ENCODE measurements at places on chromosomes 7 and 10.
A peak's percentile ranks its signal among the peaks of the same experiment; 100 is the strongest.

DNA sequence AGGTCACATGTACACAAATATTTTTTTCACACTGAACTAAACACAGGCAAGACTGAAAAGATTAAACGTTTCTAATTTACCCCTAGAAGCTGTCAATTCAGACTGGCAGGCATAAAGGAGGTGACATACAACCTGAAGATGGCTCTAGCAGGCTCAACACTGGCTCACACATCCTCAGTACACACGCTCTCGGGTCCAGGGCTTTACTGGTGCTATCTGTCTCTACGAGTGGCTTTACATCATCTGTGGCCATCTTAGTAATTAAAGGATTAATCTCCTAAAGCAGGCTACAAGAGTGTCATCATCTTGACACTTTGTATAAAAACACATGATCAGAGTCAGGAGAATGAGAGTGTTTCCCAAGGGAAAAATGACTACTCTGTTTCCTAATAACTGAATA, 57.3 kb downstream of the COPG2 start:
- DNase-seq = no peak

DNA sequence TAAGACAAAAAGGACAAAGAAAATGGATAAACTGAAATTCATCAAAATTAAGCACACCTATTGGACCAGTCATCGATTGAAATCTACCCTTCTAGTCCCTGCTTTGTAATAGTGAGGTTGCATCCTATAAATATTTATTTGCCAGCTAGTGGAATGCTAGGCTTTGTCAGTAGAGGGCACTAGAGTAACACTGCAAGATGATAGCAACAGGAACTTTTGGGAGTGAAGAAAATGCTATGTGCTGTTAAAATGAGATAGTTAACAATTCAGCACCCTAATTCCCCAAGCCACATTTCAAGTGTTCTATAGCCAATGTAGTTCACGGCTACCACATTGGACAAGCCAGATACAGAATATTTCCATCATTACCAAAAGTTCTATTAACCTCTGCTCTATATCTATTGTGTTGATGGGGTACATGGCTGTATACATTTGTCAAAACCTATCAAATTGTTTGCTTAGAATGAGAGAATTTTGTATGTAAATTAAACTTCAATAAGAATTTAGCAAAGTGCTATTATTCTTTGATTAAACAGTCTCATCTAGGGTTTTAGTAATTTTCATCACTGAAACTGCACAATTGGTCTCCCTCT, 69.8 kb downstream of the LSMEM1 start:
- peak; percentile 80 for DNase-seq

GRCh38 chr10:78906734-78907390, 161.9 kb upstream of the ZMIZ1 start:
- no peak for DNase-seq

DNA sequence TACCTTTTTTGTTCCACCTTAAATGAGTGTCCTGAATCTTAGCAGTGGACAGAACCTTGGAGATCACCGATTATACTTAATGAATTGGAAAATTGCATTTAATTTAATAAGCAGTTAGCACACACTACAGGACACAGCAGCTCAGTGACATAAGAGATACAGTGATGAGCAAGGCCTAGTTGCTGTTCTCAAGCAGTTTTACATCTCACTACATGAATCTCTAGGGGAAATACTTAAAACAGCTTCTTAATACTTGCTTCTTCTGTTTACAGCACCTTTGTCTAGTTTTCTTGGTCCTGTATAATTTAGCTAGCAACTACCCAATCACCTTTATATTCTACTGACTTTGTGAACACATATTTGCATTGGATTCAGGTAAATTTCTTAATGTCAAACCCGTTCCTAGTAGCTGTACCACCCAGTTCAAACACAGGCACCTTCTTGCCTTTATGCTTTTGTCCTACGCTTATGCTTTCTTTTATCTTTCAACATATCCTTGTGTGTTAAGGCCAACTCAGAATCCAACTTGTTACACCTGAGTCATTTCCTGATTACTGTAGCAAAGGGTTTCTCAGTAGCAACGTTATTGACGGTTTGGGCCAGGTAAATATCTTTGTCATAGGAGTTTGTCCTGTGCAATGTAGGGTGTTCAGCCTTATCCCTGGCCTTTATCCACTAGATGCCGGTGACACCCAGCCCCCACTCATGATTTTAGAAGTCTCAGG, 1.8 kb downstream of the STAM start:
- peak; percentile 90 for DNase-seq

DNA sequence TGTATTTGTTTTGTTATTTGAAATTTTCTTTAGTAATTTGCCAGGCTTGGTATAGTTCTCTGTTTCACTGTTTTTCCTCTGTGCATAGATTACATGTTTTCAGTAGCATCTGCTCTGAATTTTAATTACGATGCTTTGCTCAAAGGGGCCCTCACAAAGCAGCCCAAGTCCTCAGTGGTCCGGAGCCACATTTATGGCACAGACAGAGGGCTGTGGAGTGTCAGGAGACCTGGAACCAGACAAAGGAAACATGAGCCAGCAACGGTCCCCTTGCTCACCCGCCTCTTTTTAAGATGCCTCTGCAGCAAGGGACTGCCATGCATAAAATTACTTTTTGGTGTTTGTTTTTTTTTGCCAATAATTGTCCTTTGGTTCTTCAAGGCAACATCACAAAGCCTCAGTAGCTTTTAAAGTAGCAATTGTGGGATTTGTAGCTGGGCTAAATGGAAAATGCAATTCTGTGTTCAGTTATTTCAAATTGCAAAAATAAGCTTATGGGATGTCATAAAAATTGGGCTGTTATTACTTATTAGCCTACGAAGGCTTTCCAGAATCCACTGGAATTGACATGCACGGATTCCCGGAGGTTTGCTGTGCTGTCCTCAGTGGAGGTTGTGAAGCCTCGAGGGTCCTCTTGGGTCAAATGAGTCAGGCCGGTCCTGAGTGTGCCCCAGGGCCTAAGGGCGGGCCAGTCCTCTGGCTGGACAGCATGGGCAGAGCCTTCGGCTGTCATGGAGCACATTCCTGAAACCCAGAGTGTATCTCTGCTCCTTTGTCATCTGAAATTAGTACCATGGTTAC, 422.8 kb downstream of the GLRX3 start:
- DNase-seq = no peak

GRCh38 chr7:114835861-114836260, 86.0 kb upstream of the MDFIC start:
- peak; percentile 36 for DNase-seq

- no peak for DNase-seq
Measured at GRCh38 chr10:99429517-99430095, 818 bp downstream of the GOT1 start.

DNA sequence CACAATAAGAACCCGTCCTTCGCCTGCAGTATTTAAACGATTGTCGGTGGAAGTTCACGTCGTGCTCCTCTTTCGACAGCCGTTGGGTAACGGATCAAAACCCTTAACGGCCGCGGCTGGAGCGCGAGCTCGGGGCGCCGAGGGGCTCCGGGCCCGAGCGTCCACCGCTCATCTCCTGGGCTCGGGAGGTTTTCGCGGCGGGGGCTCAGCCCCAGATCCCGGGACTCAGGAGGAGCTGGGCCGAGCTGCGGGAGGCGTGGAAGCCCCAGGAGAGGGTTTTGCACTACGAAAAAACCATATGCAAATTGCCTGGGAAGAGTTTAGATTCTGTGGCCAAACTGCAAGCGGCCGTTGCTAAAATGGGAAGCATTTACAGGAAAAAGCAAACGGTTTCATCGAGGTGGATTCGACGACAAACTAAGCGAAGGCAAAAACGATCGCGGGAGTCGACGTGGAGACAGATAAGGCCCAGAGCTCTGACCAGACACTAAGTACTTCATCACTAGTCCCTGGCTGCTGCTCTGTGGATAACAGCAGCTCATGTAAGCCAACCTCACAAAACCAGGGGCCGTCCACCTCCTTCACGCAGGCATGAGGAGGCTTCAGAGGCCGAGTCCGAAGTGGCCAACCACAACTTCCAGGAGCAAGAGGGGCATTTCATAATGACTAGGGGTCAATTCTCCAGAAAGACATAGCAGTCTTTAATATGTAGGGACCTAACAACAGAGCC, 129.7 kb downstream of the MARCHF5 start:
- no peak for DNase-seq

DNA sequence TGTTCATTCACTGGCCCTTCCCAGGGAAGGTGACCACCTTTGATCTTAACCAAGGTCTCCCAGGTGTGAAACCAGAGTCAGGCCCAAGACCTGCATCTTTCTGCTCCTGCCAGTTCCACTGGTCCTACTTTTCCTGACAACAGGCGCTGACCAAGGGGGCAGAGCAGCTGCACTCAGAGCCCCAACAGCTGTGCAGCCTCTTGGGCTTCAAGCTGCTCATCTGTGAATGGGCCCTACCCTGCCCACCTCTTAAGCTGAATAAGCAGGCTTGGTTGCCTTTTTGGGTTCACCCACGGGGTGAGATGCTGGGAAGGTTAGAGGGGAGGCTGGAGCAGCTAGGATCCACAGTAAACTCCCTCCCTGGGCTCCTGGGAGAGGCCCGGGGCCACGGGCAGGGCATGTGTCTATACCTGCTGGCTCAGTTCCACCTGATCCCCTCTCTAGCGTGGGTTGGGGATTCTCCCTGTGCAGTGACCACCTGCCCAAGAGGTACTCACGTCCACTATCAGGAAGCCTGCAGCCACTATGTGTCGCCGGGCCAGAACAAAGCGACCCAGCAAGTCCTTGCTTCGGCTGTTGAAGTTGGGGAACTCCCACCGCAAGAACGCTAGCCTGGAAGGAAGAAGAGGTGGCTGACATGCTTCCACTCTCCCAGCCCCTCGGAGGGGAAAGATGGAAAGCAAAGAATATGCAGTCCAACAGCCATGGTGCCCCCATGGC, 10.6 kb downstream of the TBRG4 start:
- DNase-seq = no peak

- no peak for DNase-seq
Measured at GRCh38 chr10:5604961-5605360, 61.4 kb downstream of the ASB13 start.

DNA sequence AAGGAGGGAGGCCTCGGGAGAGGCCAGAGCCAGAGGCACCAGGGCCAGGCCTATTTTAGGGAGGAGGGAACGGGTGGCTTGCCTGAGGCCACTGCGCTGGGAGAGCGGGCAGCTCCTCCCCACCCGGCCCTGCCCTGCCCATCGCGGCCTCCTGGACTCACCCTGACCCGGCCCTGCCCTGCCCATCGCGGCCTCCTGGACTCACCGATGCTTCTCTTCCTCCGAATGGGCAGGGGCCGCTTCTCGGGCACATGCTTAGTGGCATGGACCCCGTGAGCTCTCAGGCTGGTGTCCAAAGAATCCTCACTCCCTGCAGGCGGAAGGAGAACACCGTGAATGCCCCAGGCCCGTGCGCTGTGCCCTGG, 7.5 kb downstream of the PDGFA start:
- no peak for DNase-seq

GRCh38 chr7:27651702-27652101, 11.0 kb downstream of the HIBADH start:
- no peak for DNase-seq

GRCh38 chr7:77697535-77697831, 1.2 kb downstream of the RSBN1L start:
- no peak for DNase-seq

DNA sequence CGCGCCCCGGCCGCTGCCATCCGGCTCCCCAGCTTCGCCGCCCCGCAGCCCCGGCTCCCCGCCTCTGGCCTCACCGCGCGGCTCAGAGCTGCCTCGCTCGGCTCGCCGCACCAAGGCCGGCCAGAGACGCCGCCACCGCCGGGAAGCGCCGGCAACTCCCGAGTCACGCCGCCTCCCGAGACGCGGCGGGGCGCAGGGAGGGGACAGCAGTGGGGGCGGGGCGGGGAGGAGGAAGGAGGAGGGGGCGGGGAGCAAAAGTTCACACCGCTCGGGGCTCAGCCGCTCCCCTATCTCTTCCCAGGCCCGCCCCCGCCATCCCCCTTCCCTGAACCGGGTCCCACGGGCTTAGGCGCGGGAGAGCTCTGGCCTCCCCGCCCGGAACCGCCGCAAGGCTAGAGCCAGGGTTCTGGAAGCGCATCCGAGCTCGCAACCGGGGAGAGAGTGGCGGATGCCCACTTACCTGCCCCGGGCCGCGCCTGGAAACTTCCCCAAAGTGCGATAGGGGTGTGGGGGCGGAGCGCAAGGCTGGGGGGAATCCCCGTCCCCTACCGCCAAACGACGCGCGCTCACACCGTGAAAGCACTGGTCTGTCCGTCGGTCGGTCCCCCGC, 1.0 kb downstream of the CHST15 start:
- peak; percentile 65 for DNase-seq

- DNase-seq = no peak
Measured at GRCh38 chr10:62503872-62504271, 129.7 kb downstream of the ZNF365 start.

GRCh38 chr10:126876456-126876855, 28.8 kb upstream of the DOCK1 start:
- DNase-seq = no peak

GRCh38 chr10:5035356-5035755, 31.7 kb upstream of the AKR1C2 start:
- DNase-seq = no peak

GRCh38 chr7:149731207-149731955, 42.0 kb downstream of the ZNF467 start:
- DNase-seq = no peak

- no peak for DNase-seq
Measured at GRCh38 chr7:1329966-1330800, 97.5 kb downstream of the UNCX start.

Data from epithelial cell of esophagus (primary cell).